ENCODE measurements at places on chromosomes 6 and 20.

GRCh38 chr6:168415098-168415992 lies 25.6 kb upstream of the SMOC2 start:
- no peak for DNase-seq

DNA sequence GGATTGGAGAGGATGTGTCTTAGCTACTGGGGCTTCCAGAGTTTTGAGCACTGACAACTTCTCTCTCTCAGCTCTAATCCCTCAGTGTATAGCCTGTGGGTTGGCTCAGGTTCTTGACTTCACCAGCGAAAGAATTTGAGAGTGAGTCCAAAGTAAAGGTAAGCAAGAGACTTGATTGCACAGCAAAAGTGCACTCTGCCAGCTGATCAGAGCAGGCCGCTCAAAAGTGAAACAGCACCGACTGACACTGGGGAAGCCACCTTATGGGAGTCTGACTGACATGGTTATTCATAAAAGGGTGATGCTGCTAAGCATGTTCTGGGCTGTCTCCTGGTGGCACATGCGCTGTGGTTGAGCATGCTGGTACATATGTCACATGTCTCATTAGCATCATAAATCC lies 389.5 kb downstream of the CBLN4 start:
- DNase-seq: no peak

DNA sequence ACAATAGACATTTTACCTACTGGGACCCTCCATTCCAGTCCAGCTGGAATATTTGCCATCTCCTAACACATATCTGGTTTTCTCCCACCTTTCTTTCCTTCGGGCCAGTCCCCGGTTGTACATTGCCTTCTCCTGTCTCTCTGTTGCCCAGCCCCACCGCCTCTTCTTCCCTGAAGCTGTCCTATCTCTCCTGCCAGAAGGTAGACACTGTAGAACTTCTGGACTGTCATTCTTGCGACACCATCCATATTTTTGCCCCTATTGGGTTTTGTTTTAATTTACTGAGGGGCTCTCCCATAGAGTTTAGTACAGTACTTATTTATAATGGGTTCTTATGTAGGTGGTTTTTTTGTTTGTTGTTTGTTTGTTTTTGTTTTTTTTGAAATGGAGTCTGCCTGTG lies 4.9 kb downstream of the PTK7 start:
- no peak for DNase-seq

GRCh38 chr6:14957355-14958059 lies 288.4 kb upstream of the JARID2 start:
- no peak for DNase-seq

- DNase-seq: no peak
Measured at GRCh38 chr6:140382355-140382754, 1007.9 kb upstream of the CITED2 start.

- no peak for DNase-seq
Measured at GRCh38 chr20:62773845-62774714, 22.2 kb upstream of the MRGBP start.

DNA sequence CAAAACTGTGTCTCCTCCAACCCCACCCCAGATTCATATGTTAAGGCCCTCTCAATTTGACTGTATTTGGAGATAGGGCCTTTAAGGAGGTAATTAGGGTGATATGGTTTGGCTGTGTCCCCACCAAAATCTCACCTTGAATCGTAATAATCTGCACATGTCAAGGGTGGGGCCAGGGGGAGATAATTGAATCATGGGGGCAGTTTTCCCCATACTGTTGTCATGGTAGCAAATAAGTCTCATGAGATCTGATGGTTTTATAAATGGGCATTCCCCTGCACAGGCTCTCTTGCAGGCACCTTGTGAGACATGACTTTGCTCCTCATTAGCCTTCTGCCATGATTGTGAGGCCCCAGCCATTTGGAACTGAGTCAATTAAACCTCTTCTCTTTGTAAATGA lies 46.6 kb upstream of the TOX2 start:
- DNase-seq: no peak

DNA sequence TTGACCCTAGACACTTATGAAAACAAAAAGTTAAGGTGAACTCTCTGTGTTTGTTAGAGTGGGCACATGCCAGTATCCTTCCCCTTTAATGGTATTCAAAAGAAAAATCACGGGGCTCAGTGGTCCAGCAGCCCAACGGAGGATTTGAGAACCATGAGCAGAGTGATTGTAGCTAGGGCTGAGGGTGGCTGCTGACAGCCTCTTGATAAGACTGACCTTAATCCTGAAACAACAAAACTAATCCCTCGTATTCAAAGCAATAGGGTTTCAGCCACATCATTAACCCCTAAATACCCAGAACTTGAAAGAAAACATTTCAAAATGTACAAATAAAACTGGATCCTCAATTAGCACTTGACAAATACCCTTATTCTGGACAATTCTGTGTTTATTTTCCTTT lies 95.1 kb downstream of the SNAP25 start:
- no peak for DNase-seq

DNA sequence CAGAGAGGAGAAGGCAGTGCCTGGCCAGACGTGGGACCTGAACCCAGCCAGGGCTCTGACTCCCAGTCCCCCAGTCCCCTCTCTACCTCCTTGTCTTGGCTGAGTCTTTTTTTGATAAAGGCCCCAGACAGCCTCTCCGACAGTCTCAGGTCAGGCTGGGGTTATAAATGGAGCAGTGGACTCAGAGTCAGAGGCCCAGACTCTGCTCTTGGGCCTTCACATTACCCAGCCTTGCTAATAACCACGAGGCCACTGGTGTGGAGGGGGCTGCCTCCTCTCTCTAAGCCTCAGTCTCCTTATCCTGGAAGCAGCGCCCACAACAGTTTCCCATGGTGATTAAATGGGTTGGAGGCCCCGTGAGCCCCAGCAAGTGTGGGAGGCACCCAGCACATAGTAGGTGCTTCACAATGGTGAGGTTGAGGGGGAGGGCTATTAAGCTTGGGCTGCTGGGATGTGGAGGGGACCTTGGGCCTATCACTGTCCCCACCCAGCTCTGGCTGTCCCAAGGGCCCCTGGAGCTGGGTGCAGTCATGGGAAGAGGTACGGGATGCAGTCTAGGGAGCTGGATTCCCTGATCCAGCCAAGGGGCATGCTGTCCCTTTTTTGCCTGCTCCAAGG lies 35.7 kb downstream of the TGM2 start:
- DNase-seq: no peak

DNA sequence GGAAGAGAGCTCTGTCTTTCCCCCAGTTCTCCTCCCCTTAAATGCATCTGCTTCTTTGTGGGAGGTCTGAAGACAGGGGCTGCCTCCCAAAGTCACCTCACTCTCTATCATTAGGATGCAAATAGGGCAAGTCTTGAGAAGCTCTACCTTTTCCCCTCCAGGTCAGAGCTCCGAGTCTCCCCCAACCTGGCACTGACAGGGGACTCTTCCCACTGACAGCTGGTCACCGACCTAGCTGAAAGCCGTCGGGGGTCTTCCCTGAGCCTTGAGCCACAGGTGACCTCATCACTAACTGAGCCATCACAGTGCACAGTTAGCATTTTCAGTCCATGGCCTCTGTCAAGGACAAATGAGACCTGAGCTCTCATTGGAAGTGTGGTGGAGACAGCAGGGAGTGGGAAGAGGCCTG lies 386.7 kb downstream of the HACE1 start:
- DNase-seq: no peak

GRCh38 chr20:63381781-63382431 lies 20.8 kb upstream of the CHRNA4 start:
- no peak for DNase-seq

- no peak for DNase-seq
Measured at GRCh38 chr6:7919871-7920270, 9.3 kb upstream of the TXNDC5 start.

GRCh38 chr6:46299253-46299652 lies 128.5 kb upstream of the ENPP5 start:
- no peak for DNase-seq

GRCh38 chr20:1809611-1810510 lies 85.3 kb upstream of the SIRPA start:
- DNase-seq: no peak

- no peak for DNase-seq
Measured at GRCh38 chr6:161536224-161536630, 262.4 kb upstream of the AGPAT4 start.

GRCh38 chr6:21208081-21208795 lies 385.3 kb upstream of the SOX4 start:
- DNase-seq: no peak

- no peak for DNase-seq
Measured at GRCh38 chr20:56911946-56912345, 282.8 kb downstream of the TFAP2C start.

DNA sequence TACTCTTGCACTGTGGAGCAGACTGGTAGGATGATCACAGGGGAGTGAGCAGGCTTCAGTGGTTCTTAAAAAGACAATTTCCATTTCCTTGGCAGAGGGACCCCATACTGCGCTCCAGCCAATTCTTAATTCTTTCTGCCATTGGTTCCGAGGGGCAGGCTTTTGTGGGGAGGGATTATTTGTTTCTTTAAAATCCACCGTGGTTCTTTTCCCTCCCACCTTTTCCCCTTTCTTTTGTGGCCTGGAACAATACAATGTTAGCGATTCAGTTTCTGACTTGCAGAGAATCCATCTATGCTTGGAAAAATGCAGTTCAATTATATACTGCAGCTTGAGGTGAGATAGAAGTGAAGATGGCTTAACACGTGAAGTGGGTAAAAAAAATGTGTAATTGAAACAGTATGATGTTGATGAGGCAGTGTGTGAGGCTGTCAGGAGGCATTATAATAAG lies 379.0 kb upstream of the FLRT3 start:
- DNase-seq: no peak

DNA sequence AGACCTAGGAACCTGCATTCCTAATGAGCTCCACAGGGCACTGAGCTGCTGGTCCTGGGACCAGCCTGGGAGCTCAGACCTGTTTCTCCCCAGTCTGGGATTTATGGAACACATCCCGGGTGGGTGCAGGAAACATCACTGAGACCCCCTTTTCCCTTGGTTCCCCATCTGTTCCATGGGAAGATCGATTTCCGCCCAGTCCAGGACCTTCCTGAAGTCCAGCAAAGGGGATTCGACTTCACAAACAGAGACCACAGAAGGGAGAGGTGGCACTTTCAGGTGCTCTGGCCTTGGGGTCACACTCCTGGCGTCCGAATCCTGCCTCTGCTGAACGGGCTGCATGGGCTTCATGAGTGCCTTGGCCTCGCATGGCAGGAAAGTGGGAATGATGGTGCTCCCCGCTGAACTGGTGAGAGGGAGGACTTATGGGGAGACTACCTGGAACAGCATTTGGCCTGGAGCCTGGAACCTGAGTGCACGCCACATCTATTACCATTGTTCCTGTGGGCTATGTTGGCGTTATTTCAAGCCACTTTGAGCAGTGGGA lies 296.3 kb downstream of the TAF4 start:
- no peak for DNase-seq

DNA sequence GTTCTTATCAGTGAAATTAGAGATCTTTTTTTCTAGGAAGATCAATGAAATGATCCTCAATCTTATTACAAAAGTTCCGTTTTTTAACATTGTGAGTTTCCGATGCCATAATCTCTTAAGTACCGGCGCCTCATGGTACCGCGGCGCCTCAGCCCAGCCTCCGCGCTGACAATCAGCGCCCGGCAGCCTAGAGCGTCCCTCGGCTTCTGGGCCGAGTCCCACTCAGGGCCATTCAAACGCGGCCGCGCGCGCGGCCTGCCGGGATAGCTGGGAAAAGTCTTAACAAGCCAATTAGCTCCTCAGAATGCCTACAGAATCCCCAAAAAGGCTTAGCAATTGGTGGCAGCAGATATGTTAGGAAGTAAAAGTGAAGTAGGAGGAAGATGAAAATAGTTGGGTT lies 204.8 kb downstream of the ADGB start:
- DNase-seq: no peak

GRCh38 chr6:96940322-96940721 lies 15.8 kb downstream of the KLHL32 start:
- no peak for DNase-seq

- DNase-seq: no peak
Measured at GRCh38 chr6:2658788-2659187, 91.9 kb downstream of the MYLK4 start.

DNA sequence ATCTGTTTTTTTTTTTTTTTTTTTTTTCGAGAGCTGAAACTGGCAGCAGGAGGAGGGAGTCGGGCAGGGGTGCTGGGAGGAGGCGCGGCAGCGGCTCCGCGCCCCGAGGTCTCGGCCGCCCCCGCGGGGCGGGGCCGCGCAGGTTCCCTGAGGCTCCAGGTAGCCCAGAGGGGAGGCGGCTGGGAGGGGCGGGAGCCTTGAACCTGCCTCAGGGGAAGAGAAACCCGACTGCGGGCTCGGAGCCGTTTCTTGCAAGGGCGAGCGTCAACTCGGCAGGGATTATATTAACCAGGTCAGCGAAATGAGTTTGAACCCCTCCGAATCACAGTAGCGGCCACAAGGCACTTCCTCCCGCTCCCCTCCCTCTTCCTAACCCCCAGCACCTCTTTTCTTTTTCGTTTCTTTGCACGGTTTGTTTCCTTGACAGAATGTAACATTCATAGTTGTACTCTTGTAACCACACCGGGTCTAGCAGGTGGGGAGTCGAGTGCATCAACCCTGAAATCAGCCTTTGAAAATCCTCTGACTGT lies 2.0 kb downstream of the MYB start:
- no peak for DNase-seq

DNA sequence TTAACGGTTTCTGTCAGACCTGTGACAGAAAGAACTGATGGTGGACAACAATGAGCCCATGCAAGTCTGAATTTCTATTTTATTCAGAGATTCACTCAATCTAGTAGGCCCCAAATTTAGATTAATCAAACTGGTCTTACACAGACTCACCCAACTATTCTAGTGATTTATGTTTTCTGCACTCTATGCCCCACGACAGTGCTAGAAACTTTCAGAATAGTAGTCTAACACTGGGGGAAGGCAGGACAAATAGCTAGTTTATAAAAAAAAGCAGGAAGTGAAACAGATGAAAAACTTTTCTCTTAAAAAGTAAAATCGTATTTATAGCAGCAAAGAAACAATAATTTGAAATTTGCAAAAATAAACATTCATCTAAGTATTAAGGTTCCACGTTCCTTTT lies 5.0 kb downstream of the TCP11 start:
- no peak for DNase-seq

DNA sequence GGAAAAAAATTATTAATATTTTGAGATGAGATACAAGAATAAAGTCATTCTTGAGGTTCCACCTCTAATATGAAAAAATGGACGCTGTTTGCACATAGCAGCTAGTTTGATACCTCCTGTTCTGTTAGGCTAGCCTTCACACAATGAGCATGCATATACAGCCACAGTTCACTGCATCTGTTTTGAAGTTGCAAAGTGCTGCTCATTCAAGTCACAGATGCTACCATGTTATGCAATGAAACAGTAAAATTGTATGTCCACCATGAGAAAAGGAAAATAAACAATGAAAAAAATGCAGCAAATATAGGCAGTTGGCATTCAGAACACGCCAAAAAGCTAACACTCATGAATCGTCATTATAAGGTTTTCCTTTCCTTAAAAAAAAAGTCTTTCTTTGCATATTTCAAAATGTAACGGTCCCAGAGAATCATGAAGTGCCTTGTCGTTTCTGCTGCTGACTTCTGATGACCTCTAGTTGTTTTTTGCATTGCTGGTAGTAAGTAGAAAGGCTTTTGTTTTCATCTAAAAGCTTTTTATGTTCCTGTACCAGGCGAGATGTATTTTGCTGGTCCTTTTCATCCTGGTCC lies 70.7 kb downstream of the MAP3K7 start:
- no peak for DNase-seq

Measured in NCI-H187 treated with DMSO at 0.1 percent for 48 hours (cell line).